AG04450 (cell line): ENCODE measurements at places on chromosomes 5 and 9.

DNA sequence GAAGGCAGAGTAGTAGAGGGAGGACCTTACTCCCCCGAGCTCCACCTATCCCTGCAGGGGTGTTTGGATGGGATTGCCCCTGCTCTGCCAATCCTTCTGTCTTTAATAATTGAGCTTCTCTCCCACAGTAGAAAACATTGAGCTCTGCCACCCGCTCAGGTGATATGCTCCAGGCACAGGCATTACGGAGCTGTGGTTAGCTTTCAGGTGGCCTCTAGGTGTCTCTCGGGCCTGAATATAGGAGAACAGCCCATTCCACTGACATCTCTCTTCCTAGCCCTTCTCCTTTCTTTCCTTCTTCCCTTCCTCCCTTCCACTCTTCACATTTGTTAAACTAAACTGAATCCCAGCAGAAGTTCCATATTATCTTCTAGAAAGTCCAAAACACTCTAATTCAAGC is 203.4 kb downstream of the SYK start:
- DNase-seq: no peak

- DNase-seq: peak; percentile 76
Observed at GRCh38 chr9:113682297-113682771, 193.8 kb upstream of the ZNF618 start.

- DNase-seq: no peak
Observed at GRCh38 chr5:14728459-14728938, 64.0 kb downstream of the OTULIN start.

DNA sequence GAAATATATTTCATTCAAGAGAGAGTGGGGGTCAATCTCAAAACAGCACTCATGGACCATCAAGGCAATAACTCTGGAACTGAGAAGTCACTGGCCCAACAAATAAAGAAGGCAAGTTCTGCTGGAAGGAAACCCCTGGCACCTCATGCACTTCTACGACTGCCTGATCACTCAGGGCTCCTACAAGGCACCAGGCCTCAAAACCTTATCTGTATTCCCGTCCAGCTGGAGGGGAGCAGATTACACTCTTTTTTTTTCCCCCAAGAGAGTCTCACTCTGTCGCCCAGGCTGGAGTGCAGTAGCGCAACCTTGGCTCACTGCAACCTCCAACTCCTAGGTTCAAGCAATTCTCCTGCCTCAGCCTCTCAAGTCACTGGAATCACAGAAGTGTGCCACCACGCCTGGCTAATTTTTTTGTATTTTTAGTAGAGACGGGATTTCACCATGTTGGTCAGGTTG is 49.9 kb downstream of the P4HA2 start:
- DNase-seq: no peak

- peak; percentile 81 for DNase-seq
Observed at GRCh38 chr9:110626101-110626829, 42.3 kb upstream of the MUSK start.

GRCh38 chr5:112776301-112776856 is 38.7 kb downstream of the APC start:
- DNase-seq: peak; percentile 71

GRCh38 chr9:107153336-107153735 is 129.7 kb upstream of the RAD23B start:
- DNase-seq: no peak

- DNase-seq: no peak
Observed at GRCh38 chr5:135271533-135272310, 127.3 kb downstream of the MACROH2A1 start.

GRCh38 chr5:72267685-72268084 is 52.4 kb downstream of the MRPS27 start:
- no peak for DNase-seq

GRCh38 chr5:108607421-108607820 is 140.3 kb upstream of the FER start:
- no peak for DNase-seq

DNA sequence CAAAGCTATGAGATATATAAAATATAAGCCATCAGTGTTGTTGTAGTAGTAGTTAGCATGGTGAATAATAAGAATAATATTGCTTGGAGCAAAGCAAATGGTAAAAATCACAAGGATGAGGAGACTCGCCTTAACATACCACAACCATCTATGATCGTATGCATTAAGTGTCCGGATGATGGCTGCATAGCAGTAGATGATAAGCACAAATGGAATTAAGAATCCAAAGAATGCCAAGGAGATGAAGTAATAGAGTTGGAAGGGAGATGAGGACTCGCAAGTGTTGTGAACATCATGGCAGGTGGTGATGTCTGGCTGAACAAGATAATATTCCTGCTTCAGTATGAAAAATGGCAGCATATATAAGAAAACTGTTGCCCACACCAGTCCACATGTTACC is 5.5 kb downstream of the F2RL2 start:
- DNase-seq: peak; percentile 81

- no peak for DNase-seq
Observed at GRCh38 chr5:103519550-103519949, 43.0 kb downstream of the NUDT12 start.

DNA sequence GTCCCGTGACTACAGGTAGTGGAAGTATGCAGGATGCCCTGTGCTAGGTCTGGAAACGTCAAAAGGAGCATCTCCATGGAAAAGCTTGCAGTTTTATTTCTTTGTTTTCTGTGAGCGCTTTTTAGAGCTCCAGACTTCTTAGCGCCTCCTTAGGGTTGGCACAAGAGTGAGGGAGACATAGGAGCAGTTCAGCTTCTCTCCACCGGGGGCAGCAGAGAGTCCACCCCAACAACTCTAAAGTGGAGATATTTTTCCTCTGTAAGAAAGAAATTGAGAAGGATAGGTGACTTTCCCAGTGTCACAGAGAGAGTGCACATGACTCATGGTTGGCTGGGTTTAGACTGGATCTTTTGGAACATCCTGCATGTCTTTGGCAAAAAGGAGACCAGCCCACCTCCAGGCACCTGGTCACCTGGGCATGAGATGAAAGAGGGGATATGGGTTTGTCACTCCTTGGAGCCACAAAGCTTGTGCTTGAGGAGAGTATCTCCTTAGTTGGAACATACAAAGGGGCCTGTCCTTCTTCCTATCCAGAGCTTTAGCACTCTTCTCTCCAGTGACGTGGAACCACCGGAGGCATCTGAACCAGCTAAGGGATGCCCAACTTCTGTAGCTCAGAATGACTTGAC is 637.7 kb downstream of the SEMA5A start:
- no peak for DNase-seq

DNA sequence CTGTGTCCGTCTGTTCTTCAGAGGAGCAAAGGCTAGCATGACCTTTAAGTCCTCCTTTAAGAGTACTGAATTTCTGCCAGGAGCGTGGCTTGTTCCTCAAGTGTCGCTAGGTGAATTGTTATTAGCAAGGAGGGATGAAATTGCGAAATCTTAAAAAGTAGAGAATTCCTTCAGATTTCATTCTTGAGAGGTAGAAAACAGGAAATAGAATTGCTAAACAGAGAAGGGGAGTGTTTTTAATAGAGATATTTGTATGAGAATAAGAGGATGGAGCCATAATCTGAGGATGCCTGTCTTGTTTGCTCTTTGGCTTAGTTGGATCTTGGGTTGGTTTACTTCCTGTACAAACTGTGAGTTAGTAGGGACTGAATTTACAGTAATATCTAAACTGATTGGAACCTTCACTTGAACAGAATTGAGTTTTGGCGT is 39.2 kb downstream of the EXOSC2 start:
- DNase-seq: no peak

DNA sequence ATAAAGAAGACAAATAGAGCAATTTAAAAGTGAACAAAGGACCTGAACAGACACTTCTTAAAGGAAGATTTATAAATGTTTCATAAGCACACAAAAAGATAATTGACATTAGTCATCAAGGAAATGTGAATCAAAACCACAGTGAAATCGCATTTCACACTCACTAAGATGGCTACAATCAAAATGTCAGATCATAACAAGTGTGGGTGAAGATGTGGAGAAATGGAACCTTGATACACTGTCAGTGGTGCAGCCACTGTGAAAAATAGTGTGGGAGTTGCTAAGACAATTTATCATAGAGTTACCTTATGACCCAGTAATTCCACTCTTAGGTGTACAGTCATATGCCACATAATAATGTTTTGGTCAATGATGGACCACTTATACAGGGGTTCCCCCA is 54.5 kb upstream of the HTR4 start:
- no peak for DNase-seq

DNA sequence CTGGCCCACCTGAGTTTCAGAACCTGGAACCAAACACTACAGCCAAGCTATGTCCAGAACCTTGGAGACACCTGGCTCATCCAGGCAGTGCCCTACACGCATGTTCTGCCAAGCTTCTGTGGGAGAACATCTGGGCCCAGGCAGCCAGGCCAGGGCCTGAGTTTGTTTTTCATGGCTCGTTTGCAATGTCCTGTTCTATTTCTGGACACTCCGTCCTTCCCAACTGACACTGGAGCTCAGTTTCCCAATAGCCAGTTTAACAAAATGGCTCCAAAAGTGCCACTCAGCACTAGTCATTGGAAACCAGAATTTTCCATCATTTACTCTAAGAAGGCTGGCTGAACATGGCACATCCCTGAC is 38.6 kb downstream of the SH3RF2 start:
- no peak for DNase-seq

DNA sequence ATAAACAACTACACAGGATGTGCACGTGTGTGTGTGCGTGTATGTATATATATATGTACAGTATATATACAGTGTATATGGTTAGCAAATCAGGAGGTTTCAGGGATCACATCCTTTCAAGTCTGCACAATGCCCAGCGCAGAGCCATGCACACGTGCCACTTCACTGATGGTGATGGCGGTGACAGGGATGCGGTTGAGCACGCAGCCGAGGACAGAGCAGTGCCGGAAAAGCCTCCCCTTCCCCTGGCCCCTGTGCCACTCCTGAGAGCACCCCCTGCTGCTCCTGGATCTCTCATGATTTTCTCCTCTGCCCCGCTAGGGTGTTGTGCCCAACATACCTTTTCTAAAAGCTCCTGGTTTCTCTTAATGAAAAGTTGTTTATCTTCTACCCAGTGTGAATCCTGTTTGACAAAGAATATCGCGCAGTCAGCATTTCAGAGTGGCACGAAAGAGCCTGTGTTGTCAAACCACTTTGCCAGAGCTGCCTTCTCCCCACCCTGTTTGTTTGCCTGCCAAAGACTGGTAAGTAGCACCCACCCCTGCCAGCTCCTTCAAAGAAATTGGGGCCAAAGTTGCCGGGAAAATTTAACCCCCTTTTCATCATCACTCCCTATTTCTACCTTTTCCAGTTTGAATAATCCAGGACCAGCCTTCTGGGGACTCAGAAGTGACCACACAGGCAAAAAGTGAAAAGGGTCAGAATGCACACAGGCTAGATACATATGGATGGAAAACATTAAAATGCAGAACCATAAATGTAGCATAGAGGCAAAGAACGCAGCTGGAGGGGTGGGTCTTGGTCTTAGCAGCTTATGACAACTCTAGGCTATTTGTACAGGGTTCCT is 126.2 kb upstream of the DPYSL3 start:
- DNase-seq: no peak

DNA sequence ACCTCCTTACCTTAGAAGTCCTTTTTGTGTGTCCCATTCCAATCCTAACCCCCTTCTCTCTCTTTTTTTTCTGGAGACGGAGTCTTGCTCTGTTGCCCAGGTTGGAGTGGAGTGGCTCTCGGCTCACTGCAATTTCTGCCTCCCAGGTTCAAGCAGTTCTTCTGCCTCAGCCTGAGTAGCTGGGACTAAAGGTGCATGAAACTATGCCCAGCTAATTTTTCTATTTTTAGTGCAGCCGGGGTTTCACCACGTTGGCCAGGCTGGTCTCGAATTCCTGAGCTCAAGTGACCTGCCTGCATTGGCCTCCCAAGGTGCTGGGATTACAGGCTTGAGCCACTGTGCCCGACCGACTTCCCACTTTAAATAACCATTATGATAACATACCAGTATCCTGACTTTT is 17.5 kb downstream of the TMEM38B start:
- no peak for DNase-seq

DNA sequence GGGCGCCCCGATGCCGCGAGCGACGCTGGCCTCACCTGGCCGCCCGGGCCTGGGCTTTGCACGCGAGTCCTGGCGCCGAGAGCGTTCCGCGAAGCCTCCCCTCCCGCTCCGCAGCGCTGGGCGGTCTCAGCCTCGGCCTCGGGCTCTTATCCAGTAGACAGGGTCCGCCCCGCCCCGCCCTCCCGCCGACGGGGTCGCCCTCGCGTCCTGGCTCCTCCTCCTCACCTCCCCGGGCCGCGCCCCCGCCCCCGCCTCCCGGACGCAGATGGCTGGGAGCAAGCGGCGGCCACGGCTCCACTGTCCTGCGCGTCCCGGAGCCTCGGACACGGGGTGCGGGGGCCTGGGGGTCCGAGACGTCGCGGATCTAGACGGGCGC is at the start of gene SLC6A3:
TSS of gene SLC6A3 (minus strand) at position 128 of the 376 bp plus-strand sequence. CDS start 2,243 bp downstream, outside the sequence.
- DNase-seq: no peak

GRCh38 chr5:124721229-124721735 is 25.2 kb downstream of the ZNF608 start:
- DNase-seq: no peak

GRCh38 chr9:7782400-7783120 is 17.0 kb downstream of the DMAC1 start:
- DNase-seq: no peak

DNA sequence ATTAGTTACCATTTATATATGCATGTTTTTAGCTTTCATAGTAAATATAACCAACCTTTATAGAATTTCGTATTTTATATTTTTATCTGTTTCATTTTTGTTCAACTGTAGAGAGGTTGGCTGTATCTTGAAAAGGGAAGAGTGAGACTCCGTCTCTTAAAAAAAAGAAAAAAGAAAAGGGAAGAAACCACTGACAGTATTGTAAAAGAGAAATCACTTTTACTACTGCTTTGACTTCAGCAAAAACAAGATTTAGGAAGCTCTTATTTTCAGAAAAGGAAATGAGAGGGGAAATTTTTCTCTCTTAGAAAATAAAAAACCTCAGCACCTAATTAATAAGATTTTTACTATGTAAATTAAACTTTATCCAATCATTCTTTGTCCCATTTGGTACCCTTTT is 14.4 kb downstream of the POLK start:
- DNase-seq: no peak

DNA sequence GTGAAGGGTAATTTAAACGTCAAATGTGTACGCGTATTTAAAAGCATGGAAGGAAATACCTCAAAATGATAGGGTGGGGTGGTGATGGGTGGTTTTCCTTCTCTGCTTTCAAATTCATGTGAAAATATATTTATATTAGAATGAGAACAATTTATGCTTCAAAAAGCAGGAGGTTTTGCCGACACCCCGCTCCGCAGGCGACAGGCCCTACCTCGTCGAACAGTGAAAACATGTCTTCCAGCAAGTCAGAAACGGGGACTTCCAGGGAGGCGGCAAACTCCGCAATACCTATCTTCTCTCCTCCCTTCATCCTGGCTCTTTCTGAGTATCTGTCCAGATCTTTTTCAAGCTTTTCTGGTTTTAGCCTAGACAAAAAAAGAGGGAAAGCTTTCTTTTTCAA is 28.5 kb upstream of the SLC6A3 start:
- DNase-seq: no peak

GRCh38 chr5:110371725-110372041 is 354.8 kb downstream of the TMEM232 start:
- DNase-seq: no peak

DNA sequence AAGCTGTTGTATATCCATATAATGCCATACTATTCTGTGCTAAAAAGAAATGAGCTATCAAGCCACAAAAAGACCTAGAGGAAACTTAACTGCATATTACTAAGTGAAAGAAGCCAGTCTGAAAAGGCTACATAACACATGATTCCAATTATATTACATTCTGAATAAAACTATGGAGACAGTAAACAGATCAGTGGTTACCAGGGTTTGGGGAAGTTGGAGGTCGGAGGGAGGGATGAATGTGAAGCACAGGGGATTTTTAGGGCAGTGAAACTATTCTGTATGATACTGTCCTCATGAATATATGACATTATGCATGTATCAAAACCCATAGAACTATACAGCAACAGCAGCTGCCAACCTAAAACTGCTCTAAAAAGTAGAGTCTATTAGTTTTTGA is 5.6 kb upstream of the RFK start:
- no peak for DNase-seq
